Fibroblast of skin of right biceps (primary cell): ENCODE measurements at places on chromosomes 2 and 18.
A peak's percentile ranks its signal among the peaks of the same experiment; 100 is the strongest.

- no peak for DNase-seq
These were observed 200.3 kb upstream of the ID2 start for GRCh38 chr2:8481463-8482009.

- no peak for DNase-seq
These were observed 31.4 kb upstream of the SALL3 start for GRCh38 chr18:78948221-78948620.

DNA sequence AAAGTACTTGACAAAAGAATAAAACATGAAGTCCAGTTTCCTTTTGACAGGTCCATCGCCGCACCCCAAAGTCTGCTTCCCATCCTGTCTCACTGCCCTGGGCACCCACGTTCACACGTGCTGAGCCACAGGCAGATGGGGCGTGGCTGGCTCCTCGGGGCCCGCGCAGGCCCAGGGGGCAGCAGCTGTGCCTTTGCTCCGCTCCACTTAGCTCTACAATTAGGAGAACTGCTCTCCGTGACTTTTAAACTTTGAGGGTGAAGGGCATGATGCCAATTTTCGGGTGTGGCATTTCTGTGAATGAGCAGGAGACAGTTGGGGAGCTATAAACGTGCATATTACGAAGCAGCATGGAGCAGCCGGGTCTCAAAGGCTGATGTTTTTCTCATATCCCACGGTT lies 152.4 kb downstream of the TDRD15 start:
- no peak for DNase-seq

DNA sequence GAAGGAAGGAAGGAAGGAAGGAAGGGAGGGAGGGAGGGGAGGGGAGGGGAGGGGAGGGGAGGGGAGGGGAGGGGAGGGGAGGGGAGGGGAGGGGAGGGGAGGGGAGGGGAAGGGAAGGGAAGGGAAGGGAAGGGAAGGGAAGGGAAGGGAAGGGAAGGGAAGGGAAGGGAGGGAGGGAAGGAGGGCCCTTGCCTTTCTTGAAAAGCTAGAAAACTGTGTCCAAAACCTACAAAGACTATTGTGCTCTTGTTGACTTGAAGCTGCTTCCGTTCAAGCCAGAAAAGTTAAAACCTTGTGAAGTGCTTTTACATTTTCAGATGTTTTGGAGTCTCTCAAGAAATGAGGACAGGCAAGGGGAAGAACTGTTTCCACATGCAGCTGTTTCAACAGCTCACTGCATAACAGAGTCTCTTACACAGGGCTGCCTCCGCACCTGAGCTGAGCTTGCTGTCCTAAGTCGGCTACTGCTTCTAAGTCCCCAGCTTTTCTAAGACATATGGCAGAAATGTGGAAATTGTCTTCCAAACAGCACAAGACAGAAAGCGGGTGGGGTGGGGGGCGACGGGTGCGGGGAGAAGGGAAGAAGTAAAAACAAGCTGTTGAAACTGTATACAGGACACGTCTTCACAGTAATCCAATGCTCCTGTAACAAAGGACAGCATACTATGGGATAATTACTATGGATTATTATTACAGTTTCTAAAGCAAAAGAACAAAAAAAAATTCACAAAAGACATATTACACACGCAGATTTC lies 46.1 kb downstream of the BCL11A start:
- no peak for DNase-seq

- peak; percentile 74 for DNase-seq
These were observed 26.6 kb upstream of the PLB1 start for GRCh38 chr2:28469304-28469703.

DNA sequence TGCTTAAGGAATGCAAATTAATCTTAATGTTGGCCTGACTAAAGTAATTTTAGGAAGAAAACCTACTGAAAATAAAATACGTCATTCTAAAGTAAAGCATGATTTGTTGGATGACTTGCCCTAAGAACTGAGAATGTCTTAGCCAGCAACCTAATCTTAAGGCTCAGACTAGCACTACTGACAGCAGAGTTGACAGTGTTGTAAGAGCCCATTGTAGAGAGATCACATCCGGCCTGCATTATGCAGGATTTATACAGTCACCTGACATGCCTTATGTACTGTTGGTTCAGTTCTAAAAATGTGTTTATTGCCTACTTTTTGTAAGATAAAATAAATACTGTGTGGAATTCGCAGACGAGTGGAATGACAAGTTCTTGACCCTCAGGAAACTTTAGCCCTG lies 82.3 kb downstream of the TMEM185B start:
- no peak for DNase-seq

DNA sequence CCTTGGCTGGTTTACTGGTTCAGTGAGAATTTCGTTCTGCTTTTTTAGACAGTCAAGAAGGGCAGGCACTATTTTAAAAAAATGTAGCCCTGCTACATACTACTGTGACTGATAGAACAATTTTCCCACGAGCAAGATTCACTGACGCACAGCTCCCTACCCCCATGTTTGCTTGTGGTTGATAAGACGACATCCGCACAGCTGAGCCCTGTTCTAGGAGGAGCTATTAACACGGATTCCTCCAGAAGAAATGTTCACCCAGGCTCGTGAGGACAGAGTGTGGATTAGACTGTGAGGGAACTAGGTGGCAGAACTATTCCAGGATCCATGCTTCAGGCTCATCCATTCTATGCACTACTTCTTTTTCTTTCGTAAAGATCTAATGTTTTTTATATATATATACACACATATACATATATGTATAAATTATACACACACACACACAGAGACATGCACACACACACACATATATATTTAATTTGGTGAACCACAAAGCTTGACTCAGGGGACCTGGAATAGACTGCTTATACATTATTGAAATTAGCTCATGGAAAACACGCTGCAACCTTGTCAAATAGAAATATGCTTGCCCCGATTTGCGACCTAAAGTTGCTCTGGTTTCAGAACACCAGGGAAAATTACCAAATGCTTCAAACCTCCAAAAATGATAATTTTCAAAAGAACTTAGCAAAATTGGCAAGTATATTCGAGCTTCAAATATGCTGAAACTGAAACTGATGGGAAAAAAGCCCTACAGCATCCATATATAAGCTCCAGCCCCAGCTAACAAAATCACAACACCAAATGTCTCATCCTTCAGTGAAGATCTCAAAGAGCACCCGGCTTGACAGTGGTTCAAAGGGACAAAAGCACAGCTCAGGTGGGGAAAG lies 370.4 kb downstream of the SOCS6 start:
- no peak for DNase-seq

DNA sequence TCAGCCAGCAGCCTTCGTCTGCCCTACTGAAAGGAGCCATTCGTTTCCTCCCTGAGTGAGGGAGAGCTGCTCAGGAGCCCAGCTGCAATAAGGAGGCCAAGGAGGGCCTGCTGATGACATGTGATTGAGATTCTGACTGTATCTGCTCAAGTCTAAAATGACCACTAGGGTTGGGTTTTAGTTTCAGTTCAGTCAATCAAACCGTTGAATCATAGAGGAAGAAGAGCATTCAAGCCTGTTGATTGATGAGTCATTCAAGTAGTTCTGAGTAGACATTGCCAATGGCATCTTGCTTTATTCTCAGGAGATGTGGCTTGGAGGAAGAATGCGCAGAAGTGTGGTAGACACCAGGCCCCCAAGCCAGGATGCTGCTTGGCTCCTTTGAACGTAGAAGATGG lies 19.9 kb upstream of the BCL2L11 start:
- peak; percentile 32 for DNase-seq

DNA sequence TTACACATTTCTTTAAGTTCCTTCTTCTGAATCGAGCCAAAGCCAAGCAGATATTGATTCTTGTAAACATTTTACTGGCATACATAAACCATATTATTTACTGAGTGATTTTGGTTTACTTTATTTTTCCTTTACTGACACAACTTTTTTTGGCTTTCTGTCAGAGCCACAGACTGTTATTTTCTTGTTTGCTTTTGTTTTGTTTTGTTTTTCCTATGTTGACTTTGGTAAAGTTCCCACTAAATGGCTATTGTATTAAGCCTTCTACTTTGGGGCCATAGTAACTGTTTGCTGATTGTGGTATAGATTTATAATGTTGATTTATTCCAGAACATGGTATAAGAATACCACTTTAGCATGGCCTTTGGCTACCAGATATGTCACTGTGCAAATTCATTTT lies 419.4 kb downstream of the DCDC2C start:
- DNase-seq: no peak

- DNase-seq: no peak
These were observed 163.1 kb upstream of the MEIS1 start for GRCh38 chr2:66271777-66272176.

GRCh38 chr2:96082211-96083063 lies 33.9 kb downstream of the ADRA2B start:
- DNase-seq: no peak

- no peak for DNase-seq
These were observed 186.3 kb downstream of the HAUS1 start for GRCh38 chr18:46290440-46291020.

DNA sequence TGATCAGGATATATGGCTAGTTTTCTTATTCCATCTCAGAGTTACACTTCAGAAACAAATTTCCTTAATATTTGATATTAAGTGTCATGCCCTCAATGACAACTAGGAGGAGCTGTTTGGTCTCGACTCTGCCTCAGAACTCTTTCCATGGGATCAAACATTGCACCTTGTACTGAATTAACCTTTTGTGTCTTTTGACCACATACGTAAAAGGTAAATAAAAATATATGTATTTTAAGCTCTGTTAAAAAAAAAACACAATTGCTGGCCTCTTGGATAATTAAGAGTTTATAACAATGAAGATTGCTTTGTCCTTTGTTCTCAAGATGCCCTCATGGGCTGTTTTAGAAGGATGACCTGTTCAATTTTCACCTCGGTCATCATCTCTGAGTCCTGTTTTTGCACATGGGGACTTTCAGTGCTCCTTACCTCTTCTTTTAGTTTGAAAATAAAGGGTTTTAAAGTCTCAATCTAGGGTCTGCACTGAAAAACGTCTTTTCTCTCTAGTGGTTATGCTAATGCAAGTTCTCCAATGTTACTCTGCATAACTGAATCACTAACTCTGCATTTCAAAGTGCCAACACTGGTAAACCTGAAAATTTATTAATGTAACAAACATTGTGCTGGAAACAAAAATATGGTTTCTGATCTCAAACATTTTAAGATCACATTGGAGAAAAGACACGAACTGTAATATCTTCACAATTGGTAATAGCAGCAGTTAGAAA lies 18.8 kb upstream of the FN1 start:
- peak; percentile 44 for DNase-seq

DNA sequence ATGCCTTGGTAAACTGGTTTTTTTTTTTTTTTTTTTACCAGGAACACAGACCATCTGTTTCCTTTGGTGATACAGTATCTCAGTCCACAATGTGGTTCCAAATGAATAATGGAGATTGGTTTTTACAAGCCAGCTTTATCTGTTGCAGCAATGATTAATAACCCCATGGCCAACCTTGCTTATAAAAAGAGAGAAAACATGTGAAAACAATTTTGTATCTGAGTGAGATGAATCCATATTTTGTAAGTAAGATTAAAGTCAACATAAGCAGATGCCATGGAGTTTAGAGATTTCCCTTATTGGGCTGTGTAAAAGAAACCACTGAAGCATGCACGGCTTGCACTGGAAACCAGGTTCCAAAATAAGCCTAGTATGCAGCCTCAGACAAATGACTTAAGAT lies 108.6 kb upstream of the CNTNAP5 start:
- no peak for DNase-seq

DNA sequence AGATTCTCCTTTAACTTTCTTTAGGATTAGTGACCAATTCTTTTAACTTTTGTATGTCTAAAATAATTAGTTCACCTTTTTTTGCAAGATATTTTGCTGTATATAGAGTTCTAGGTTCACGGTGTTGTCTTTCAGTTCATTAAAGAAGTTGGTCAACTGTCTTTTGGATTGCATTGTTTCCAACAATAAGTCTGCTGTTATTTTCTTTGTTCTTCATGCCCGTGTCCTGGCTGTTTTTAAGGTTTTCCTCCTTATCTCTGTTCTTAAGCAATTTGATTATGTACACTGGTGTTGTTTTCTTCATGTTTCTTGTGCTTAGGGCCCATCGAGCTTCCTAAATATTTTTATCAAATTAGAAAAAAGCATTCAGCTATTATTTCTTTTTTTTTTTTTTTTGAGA lies 54.4 kb downstream of the LBH start:
- DNase-seq: no peak

- DNase-seq: no peak
These were observed 174.8 kb downstream of the PRPF40A start for GRCh38 chr2:152542337-152542994.

DNA sequence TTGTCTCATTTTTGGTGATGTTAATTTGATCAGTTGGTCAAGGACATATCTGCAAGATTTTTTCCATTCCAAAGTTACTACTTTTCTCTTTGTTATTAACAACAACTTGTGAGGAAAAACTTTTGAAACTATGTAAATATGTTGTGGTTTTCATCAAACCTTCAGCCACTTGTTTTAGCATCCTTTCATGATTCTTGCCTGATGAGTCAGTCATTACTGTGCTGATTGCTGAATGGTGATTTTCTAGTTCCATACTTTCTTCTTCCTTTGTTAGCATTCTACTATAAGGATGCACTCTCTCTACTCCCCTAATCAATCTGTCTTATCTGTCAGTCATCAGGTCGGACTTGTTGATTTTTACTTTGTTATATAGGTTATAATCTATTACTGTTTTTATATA lies 10.9 kb downstream of the TMEM87B start:
- DNase-seq: peak; percentile 83
